ENCODE measurements at places on chromosomes 16 and 17.

DNA sequence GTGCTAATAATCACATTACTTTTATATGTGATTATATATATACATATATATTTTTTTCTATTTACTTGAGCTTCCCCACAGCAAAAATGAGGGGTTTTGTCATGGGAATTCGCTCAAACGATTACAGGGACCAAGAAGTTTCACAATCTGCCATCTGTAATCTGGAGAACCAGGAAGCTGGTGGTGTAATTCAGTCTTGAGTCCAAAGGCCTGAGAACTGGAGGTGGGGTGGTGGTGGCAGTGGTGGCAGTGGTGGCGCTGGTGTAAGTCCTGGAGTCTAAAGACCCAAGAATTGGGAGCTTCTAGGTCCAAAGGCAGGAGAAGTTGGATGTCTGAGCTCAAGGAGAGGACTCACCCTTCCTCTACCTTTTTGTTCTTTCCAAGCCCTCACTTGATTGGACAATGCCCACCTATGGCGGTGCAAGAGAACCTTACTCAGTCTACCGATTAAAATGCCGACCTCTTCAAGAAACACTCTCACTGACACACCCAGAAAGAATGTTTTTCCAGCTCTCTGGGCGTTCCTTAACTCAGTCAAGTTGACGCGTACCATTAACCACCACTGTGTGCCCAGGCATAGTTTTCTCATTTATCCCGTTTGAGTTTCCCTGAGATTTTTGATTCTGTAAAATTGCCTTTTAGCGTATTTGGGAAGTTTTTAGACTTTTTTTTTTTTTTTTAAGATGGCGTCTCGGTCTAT, 31.9 kb downstream of the POLR2A start:
- DNase-seq, result no peak

DNA sequence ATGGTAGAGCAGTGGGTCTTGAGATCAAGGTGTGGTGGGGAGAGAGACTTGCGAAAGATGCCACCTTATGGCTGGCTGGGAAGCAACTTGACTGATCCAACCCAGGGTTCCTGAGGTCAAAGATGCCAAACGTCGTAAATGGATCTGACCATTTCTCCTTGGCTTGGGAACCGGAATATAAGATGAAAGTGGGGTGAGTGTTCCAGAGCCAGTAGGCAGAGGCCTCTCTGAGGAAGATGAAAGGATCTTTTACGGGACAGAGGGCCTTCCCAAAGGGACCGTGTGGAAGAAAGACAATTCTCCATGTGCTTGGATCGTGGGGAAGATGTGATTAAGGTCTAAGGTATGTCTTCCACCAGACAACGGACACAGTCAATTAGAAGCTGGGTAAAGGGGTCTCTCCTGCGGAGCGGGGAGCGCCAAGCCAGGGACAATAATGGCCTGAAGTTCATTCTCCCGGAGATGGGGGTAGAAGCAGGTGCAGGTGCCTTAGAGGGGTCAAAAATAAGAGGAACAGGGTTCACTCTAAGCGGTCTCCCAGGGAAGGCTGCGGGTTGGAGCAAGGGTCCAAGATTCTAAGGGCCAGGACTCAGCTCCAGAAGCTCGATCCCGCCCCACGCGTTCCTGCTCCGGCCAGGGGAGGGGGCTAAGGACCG, 800 bp downstream of the FXR2 start:
- peak; percentile 31 for DNase-seq

- DNase-seq, result no peak
Observed at GRCh38 chr16:85556456-85557082, 56.6 kb upstream of the GSE1 start.

DNA sequence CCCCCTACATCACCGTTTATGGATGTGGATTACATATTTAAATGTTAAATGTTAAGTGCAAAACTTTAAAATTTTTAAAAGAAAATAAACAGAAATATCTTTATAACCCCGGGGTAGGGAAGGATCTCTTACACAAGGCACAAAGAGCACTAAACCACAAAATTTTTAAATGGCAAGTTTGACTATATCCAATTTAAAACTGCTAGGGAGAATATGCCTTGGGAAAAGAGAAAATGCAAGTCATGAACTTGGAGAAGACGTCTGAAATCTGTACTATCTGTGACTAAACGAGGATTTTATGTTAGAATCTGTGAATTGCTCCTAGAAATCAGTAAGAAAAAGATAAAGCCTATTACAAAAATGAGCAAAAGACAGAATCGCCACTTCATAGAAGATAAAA, 28.7 kb upstream of the SLFN13 start:
- no peak for DNase-seq

- DNase-seq, result no peak
Observed at GRCh38 chr17:9907883-9908648, 3.0 kb upstream of the RCVRN start.

DNA sequence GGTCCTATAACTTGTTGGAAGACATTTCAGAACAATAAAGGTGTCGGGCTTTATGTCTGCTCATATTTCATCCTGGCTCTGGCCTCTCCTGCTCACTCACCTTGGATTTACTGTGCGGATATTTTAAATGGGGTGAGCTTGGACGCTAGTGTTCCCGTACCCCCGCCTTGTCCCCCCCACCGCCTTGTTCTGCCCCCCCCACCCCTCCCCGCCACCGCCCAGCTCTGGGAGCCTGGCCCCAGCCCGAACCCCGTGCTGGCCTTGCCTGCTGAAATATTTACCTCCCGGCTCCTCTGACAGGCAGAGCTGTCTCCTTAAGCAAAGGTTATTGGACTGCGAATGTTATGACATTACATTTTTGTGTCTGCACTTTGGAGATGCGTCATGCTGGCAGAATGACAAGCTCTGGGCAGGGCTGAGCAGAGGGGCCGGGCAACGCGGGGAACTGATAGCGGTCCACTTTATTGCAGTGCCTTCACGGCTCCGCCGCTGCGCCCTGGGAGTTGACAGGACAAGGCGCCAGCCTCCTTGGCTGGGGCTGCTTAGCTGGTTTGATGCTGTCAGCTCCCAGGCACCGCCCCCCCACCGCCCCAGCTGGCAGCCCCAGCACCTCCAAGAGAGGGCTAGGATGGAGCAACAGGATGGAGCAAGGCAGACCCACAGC, 222.5 kb upstream of the GSE1 start:
- DNase-seq, result peak; percentile 86

GRCh38 chr17:7512824-7513540, 28.8 kb downstream of the POLR2A start:
- no peak for DNase-seq

- peak; percentile 36 for DNase-seq
Observed at GRCh38 chr17:36149296-36149820, 27.1 kb downstream of the TBC1D3B start.

- DNase-seq, result peak; percentile 92
Observed at GRCh38 chr17:42322382-42323267, 34.3 kb downstream of the STAT5A start.

DNA sequence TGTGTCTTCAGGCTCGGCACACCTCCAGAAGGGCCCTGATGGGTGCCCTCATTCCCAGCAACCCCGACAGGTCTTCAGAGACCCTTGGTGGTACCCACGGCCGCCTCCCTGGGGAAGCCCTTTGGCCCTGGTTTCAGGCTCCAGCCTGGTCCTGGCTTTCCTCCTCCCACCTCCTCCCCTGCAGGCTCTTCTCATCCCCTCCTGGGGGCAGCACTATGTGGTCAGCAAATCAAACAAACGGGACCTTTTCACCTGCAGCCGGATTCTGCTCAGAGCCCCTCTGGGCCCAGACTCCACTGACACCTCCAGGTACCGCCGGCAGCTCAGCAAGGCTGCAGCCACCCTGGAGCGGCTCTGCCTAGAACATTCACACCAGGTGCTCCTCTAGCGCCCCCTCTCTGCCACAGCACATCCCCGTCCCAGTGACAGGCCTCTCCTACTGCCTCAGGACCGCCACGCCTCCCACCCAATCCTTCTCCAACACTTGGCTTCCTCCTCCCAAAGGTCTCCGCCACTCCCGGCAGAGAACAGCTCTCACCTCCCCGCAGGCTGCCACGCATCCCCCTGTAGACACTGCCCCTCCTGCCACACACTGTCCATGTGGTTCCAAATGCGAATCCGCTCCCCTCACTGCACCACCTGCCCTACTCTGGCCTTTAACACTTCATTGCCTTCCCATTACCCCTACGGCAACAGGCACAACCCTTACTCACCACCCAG, 12.0 kb downstream of the CORO7 start:
- peak; percentile 41 for DNase-seq

DNA sequence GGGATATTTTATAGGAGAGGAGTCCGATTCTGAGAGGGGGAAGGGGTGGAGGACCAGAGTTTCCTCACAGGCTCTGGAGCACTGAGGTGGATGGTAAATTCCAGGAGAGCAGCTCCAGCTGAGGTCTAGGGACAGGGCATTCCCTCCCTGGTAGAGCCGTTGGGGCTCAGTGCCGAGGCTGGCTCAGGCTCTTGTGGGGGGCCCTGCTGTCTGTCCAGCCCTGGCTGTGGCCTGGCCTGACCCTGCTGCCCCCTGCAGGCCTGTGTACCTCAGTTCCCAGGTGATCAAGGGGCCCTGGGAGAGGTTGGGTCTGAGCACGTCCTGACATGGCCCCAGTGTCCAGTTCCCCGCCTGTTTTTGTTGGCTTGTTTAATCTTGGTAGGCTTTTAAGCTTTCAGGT, 16.8 kb downstream of the ZNF750 start:
- DNase-seq, result no peak

DNA sequence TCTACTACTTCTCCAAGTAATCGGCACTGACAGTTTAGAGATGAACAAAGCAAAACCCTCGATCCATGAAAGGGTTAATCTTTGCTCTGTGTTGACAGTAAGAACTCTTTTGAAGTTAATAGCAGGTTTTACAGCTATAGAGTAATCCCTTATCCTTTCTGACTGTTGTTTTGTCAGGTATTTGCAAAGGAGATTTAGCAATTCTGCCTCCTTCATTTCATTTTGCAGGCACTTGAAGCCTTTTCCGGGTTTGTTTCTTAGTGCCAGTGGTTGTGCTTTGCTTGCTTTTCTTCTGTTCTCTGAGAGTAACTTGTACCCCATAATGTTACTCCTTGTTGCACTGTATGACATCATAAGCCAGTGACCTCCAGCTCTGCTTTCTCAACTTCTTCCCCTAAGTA, 64.5 kb downstream of the TANGO6 start:
- DNase-seq, result no peak

- no peak for DNase-seq
Observed at GRCh38 chr17:4560421-4560820, at the start of gene GGT6. GGT6 (minus strand) TSS chr17:4560577; CDS start chr17:4560521, 56 bp downstream.

Measured in myocyte (in vitro differentiated cells).